AG08396 (cell line): ENCODE measurements at places on chromosomes 2 and 18.

DNA sequence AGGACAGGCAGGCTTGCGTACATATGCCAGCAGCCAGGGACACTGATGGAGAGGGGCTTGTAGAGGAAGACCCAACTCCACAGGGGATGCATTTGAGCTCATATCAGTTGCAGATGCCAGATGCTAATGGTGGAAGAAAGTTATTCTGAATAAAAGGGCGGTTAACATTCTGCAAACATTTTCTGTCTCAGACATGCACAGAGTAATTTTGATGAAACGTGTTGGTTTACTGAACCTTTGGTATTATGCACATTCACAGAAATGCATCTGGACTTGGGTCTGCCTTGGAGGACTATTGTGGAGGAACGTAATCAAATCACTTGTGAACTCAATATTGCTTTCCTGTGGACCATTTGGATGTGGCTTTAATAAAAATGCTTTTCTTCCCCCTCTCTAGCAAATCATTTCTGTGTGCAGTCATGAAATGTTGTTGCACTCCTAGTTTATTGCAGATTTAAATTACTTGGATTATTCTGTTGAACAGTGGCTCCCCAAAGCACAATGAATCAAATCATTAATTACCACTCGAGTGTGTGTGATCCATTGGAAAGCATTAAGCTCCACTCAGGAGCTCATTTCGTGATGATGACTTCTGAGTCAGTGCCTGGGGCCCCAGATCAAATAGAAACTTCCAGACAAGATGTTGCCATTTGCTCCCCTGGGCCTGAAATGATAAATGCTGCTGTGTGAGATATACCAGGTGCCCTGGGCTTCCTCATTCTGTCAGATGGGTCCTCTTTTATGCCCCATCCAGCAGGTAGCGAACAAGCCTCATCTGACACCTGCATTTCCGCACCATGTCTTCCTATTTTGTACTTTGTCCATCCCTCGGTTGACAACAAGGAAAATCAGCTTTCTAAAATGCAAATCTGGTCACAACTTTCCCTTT, 697.0 kb upstream of the HS6ST1 start:
- no peak for DNase-seq

- no peak for DNase-seq
Measured at GRCh38 chr2:173264603-173265366, 89.9 kb upstream of the CDCA7 start.

- DNase-seq = no peak
Measured at GRCh38 chr2:24908461-24908901, 11.6 kb downstream of the ADCY3 start.

GRCh38 chr18:57057890-57058289, 89.0 kb upstream of the BOD1L2 start:
- no peak for DNase-seq

GRCh38 chr2:129481306-129482219, 497.9 kb upstream of the RAB6C start:
- DNase-seq = no peak

DNA sequence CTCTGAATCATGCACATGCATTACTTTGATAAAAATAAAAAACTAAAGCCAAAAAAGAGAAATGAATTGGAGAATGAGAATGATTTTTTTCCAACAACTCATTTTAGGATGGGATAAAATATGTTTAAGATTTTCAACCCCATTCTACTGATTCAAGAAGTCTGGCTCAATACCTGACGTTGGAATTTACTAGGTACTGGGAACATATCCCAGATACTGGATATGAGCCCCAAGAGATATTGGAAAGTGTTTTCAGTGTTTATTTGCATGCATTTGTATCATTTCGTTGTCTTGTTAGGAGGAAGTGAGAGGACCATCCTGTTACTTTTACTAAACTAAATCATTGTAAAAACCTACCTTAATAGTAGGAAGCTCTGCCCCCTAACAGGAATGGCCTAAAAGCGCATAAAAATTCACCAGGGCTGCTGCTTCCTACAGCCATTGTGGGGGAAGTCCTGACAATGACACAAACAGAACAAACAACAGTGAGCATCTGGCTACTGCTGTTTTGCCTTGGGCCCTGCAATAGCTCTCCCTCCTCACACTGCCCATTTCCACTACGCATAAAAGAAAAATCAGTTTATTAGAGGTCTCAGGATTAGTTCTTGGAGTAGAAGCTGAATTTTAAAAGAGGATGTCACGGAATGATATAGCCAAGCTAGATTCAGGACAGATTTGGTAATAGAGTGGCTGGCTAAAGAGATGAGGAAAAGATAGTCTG, 35.2 kb downstream of the ANKAR start:
- DNase-seq = no peak

- DNase-seq = no peak
Measured at GRCh38 chr18:66393463-66393862, 210.4 kb downstream of the CDH19 start.

GRCh38 chr2:144703852-144704708, 184.2 kb upstream of the ZEB2 start:
- DNase-seq = peak; percentile 4

GRCh38 chr2:309148-309953, 21.5 kb upstream of the ALKAL2 start:
- DNase-seq = no peak

GRCh38 chr2:209581040-209581439, 157.2 kb downstream of the MAP2 start:
- DNase-seq = no peak

DNA sequence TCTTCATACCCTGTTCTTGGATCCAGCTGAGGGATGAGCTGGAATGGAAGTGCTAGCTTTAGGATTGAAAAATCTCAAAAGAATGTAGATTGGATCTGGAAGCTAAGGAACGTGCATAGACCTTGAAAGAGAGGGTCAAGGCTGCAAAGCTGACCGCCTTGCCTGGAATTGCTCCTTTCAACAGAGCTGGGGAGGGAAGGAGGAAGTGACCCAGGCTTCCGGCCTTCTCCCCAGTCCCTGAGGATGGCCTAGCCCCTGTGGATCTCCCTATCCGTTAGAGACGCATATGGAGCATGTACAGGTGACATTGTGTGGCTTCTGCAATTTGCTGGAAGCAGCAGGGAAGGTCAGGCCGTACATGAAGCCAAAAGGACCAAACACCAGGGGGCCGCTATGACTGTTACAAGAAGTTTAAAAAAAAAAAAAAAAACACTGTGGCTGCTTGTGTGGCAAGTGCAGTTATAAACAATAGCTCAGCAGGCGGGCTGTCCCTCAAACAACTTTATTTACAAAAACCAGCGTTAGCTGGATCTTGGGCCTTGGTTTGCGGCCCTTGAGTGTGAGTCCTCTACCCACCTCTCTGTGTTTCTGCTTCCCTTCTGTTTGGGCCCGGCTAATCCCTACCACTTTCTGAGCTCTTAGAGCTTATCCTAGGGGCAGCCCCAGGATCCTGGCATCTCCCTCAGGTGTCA, 227.6 kb downstream of the SEPTIN10 start:
- no peak for DNase-seq

DNA sequence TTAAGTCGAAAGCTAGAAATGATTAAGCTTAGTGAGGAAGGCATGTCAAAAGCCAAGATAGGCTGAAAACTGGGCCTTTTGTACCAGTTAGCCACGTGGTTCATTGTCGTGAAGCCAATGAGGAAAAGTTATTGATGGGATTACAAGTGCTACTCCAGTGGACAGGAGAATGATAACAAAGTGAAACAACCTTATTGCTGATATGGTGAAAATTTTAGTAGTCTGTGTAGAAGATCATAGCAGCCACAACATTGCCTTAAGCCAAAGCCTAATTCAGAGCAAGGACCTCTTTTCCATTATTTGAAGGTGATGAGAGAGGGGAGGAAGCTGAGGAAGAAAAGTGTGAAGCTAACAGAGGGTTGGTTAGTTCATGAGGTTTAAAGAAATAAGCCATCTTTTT, 24.1 kb upstream of the RAMP1 start:
- no peak for DNase-seq

DNA sequence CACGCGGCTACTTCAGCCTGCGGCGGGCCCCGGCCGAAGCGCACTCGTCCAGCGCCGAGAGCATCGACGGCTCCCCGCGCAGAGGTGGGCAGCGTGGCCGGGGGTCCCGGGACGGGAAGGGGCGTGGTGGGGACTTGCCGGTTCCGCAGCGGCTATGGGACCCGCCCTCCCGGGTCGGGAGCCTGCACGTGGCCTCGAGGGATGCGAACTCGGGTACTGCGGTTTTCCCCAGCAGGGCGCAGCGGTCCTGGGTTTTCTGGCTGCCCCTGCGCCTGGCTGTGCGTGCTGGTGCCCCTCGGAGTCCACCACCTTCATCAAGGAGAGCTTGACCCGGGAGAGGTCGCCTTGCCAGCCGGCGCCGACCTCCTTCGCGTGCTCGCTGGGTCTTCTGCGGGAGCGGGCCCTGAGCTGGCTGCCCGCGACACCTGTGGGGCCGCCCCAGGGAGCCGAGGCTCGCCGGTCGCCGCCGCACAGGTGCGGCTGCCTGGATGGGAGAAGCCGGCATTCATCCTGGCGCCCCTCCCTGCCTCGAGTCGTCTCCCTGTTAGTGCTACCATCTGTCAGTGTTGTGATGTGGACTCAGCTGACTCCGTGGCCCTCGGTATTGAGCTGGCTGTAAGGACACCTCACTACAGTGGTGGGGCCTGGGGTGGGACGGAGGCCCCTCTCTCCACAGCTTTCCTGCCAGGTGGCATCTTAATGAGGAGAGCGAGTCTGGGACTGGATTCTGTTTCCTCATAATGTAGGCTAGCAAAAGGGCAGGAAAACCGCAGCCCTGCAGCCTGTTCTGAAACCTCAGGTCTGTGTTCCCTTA, 177.3 kb downstream of the AGAP1 start:
- DNase-seq = no peak

DNA sequence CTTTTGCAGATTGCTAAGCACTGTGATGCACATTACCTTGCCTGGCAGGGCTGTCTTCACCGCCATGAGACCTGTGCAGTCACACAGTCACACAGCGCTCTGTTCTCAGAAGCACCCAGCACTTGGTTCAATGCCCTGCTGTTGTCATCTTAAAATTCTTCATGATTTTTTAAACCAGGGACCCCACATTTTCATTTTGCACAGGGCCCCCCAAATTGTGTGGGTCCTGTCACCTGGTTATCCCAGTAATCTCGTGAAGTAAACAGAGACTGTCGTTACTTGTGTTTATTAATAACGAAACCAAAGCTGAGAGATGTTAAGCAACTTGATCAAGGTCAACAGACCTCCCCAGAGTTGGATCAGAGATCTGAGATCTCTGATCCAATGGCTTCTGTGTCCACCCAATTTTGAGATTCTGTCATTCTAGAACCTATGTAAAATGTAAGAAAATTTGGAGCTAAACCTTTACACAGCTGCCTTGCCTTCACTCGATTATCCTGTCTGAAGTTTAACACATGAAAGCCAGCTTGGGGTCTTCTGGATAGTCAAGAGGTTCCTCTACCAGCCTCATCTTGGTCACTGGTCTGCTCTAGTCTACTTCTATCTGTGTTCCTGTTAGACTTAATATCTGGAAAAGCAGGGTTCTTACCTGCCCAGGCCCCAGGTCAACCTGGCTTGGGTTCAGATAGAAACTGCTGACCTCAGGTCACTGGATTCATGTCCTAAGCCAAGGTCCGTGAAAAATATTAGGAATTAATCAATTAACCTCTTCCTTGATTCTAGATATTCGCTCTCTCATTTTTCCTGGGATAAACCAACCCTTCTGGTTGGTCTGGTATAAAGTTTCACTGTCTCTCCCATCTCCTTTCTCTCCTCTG, 13.7 kb upstream of the TTC39C start:
- DNase-seq = no peak

- no peak for DNase-seq
Measured at GRCh38 chr2:24511198-24511597, 20.1 kb downstream of the NCOA1 start.
